ENCODE measurements at places on chromosomes 12 and 14.

- no peak for DNase-seq
Measured at GRCh38 chr12:23906329-23906728, 43.1 kb downstream of the SOX5 start.

DNA sequence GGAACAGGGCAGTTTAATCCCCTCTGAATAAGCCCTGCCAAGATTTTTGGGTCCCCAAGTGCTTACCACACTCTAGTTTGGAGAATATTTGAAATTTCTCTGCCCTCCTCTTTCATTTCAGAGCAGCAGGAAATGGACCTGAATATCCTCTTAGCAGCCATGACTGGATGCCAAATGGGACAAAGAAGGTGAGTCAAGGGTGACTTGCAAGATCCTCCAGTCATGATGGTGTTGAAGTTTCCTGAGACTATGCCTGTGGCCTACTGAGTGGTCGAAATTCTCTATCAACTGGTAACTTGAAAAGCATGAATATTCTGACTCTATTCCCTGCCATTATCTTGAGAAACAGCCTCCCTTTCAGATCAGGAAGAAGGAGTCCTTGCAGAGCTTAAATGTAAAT, 1674.7 kb upstream of the SEL1L start:
- no peak for DNase-seq

DNA sequence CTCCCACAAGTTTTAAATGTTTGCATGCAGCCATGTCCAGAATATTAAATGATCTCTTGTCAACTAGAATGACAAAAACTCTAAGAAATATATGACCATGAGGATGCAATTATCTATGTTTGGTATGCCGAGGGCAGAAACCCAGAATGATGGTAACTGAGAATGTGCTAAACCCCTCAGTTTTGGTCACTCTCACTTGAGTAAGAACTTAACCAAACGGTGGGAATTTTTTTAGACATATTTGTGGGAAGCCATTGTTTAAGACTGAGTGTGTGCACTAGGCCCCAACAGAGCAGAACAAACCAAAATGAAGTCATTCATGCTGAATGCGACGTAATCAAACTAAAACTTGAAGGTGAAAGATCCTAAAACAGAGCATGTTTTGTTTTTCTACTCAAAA, 1927.9 kb upstream of the SEL1L start:
- DNase-seq, result no peak

DNA sequence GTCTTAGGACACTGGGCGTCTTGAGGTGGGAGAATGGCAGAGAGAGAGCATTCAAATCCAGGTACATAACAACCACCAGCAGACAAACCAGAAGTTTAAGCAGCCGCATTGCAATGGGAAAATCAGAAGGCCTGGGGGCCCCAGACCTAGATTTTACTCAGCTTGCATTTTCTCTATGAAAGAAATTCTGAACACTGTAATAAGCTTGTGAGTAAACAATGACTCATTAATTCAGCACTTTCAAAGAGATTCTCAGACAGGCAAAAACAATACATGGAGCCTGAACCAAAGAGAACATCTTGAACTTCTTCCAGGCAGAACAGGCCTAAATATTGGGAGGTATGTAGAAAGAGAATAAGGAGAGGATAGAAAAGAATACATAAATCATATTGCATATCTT, 69.8 kb upstream of the IFNG-AS1 start:
- DNase-seq, result no peak

GRCh38 chr12:20549108-20549719, 145.9 kb upstream of the SLCO1C1 start:
- peak; percentile 47 for DNase-seq

DNA sequence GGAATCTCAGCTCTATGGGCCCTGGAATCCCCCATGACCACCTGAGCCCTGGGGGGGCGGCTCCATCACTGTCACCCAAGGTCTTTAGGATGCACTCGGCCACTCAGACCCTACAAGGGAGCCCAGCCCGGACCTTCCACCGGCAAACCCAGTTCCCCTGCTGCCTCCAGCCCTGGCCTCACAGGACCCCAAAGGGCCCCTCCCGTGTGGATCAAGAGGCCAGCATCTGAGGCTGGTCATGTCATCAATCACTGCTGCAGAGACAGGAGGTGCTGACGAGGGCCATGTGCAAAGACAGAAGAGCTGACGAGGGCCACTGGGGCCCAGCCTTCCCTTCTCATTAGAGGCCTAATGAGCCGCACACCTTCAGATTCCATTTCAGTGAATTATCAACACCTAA, 39.0 kb upstream of the SFSWAP start:
- DNase-seq, result no peak

DNA sequence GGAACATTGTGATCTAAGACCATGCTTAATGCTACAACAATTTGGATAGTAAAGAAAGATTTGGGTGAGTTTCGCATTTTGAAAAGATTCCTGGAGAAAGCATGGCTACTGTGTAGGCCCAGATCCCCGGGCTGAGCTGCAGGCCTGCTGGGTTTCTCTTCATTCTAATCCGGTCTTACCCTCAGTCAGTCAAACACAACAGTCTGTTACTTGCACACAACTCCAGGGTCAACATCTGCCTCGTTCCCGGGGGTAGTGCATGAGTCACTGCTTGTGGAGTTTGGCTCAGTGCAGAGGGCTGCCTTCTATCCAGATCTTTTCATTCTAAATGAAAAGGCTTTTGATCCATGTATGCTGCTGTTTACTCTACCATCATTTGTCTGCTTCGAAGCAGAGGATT, 60.4 kb upstream of the SEL1L start:
- DNase-seq, result peak; percentile 85

DNA sequence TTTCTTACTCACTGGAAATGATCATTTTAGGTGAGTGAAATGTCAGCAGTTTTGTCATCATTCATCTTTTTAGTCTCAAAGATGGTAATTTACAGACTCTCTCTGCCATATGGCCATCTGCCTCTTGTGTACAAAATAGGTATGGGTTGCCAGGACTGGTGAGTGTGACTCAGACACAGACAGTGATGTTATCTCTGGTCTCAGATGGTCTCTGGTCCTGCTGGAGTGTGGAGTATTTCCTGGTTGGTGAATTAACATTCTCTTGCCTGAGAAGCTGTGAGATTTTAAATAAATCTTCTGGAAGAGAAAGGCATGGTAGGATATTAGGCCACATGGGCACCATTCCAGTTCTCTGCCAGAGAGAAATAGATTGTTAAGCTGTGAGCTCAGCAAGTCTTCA, 207.0 kb downstream of the ATP23 start:
- peak; percentile 62 for DNase-seq

DNA sequence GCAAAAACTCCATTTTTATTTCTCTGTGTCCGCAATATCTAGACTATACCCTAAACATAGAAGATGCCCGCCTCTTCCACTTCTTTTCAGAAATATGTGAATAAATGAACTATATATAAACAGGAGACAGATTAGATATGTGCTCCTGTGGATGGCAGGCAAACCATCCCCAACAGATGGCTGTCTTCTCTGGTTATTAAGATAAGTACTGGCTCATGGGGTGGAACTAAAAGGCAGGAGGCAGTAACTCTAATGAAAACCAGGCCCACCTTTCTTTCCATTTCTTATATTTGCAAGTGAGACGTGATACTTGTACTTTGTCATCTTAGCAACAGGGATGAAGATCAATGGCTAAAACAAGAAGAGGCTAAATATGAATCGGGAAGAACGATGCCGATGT, 20.2 kb downstream of the E2F7 start:
- no peak for DNase-seq

DNA sequence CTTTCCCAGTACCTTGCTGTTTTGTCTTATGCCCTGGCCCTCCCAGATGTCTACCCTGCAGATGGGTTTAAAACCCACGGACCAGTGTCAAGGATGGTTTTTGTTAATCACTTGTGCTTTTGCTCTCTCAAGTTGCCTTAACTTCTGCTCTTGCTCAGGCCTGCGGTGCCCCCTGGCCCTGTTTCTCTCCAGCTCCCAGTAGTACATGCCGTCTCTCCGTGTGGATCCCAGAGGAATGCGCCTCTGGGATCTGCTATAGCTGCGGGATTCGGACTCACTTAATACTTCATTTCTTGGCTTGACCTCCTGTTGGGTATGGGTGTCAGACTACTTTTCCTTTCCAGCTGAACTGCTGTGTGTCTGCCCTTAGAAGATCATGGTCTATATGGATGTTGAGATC, 14.5 kb downstream of the PLEKHG3 start:
- no peak for DNase-seq

DNA sequence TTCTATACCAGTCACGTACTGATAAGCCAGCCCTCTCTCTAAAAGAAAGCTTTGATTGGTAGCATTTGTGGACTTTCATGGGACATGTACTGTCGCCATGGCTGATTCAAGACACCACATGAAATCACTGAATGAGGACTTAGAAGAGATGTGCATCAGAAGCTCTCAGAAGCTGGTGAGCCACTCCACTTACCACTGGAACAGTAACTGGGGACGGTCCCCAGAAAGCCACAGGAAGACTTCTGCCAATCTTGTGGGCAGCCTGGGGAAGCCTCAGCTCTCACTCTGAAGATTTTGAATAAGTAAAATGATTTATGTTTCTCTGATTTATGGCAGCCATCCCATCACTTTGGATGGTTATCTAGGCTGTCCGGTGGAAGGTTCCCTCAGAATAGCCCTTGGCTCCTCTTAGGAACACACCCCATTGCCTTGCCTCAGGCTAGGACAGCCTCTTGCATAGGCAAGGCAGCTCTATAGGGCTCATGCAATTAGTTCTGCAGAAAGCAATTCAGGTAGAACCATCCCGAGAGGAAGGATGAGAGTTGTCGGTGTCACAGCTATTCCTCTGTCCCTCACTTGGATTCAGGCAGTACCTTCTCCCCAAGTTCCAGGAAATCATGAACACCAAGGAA, 9.8 kb downstream of the DHRS1 start:
- no peak for DNase-seq

DNA sequence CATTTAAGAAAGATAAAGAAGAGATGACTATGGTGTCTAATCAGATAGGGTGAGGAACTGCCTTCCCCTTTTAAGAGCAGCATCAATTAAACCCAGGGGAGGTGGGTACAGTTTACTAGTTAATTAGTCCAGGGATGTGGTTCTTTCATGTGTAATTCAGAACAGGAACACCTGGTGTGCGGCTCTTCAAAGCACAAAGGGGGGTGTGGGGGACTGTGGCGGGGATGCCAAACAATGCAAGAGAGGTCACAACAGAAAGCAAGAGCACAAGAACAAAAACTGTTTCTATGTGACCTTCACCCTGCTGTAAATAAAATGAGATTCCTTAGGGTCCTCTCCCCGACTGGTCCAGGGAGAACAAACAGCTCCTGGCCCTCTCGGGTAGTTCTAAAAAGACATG, 183.9 kb upstream of the SOX5 start:
- no peak for DNase-seq

GRCh38 chr12:7869137-7869536, 3.6 kb downstream of the SLC2A14 start:
- DNase-seq, result no peak

GRCh38 chr12:4388032-4388431, 8.5 kb upstream of the FGF23 start:
- no peak for DNase-seq

DNA sequence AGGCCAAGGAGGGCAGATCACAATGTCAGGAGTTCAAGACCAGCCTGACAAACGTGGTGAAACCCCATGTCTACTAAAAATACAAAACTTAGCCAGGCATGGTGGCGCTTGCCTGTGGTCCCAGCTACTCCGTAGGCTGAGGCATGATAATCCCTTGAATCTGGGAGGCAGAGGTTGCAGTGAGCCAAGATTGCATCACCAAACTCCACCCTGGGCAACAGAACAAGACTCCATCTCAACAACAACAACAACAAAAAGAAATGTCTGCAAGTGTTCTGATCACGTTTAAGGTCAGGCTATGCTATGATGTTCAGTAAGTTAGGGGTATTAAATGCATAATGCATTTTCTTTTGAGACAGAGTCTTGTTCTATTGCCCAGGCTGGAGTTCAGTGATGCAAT, 6.7 kb upstream of the PLD4 start:
- no peak for DNase-seq

- no peak for DNase-seq
Measured at GRCh38 chr12:31740628-31741027, 11.8 kb upstream of the AMN1 start.

DNA sequence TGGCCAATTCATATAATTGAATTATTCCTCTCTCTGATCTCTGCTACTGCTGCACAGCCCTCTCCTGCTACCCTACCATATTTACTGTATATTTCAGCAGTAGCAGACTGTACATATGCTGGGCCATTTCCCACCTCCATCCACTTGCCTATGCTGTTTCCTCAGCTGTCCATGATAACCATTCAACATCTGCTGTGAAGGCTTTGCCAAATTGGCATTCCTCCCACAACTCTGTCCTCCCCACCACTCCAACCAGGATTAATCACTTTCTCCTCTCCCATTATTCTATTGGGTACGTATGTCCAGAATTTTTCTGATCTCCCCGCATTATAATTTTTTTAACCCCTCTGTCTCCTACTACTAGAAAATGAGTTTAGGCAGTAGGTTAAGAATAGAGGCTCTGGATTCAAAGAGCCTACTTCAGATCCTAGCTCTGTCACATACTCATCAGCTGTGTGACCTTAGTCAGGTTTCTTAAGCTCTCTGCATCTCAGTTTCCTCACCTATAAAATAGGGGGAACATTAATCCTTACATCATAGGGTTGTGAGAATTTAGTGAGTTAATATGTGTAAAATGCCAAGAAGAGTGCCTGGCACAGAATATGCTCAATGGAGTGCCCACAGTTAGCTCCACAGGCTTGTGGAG, 123.3 kb downstream of the KICS2 start:
- DNase-seq, result peak; percentile 32

DNA sequence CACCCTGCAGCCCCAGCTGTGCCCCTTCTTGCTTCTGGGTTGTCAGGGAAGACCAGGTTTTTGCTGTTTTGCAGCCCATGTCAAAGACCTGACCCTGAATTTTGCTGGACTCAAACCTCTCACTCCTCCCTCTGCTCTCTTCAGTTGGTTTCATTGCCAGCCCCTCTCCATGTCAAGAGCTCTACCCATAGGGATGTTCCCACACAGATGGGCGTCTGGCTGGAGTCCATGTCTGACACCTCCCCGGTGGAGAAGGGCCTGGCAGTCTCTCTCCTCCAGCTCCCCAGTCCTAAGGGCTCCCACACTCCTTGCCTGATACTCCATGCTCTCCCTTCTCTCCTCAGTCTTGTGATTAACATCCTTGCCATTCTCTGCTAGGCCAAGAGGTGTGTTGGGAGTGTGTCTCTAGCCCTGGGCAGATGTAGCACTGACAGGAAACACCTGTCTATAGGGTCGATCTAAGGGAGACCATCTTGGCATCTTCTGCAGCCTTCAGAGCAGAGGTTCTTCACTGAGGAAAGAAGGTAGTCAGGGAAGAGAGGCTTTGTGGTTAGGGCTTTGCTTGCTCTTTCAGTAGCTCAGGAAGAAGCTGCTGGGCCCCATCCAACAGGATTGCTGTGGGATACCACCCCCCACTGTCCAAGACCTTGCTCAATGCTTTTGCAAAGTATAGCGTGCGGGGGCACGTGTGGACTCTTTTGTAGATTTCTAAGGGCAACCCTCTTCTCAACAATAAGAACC, 4.7 kb downstream of the ASIC1 start:
- no peak for DNase-seq

DNA sequence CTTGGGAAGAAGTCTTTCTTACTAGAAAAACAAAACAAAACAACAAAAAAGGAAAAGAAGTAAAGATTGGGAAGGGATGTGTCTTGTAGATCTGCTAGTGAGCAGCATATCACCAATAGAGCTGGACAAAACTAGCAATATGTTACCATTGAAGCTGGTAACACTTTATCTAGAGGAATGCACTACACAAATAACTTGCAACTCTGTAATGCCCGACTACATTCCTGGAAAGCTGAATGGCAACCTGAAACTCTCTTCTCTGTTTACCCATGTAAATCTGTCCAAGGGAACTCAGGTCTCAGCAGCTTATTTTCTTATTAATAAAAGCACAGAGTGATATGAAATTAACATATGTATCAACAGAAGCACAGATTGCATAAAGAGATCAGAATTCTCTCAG, 624.4 kb downstream of the KCNH5 start:
- no peak for DNase-seq

- DNase-seq, result no peak
Measured at GRCh38 chr14:77186911-77187648, 5.5 kb downstream of the TMEM63C start.
